ENCODE measurements at places on chromosomes 2 and 18.

DNA sequence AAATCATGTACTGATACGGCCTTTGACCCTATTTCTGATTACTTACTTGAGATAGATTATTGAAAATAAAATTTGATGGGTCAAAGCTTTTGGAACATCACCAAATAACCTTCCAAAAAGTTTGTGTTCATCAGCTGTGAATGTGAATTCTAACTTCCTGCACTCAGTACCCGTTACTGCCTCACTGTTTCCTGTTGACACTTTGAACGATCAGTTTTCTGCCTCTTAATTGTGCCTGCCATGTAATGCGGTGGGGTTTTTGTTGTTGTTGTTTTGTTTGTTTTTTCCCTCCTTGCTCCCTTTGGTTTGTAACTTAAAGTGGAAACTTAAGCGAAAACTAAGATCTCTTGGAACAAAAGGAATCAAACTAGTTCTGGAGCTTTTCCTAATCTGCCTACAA lies 18.9 kb downstream of the ATG16L1 start:
- H3K4me3 ChIP-seq = peak overlapping the region; percentile 28
- no peak for DNase-seq
- H3K27me3 ChIP-seq = no peaks in the 10 kb centered on the region
- peaks cover 91% of the 10 kb centered on the region for H3K36me3 ChIP-seq
- peak overlapping the region; percentile 78 for H3K27ac ChIP-seq

DNA sequence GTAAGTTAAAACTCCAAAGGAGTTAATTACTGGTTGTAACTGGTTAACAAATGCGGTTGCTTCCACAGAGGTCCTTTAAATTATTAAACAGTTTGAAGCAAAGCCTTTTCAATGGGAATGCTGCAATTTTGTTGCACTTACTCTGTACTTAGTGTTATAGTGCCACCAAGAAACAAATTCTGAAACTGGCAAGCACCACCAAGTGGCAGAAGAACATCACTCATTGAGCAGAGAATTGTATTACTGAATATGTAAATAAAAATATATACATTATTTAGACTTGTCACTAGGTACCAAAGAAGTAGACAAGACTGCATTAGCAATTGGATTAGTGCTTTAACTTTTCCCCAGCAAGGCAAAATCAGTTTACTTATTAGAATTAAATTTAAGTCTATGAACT lies 2.6 kb upstream of the TMEFF2 start:
- peaks cover 48% of the 10 kb centered on the region for H3K27me3 ChIP-seq
- no peak overlapping the region for H3K4me3 ChIP-seq
- no peak overlapping the region for H3K27ac ChIP-seq
- no peak for DNase-seq
- H3K4me1 ChIP-seq = peaks cover 31% of the 10 kb centered on the region
- H3K36me3 ChIP-seq = no peaks in the 10 kb centered on the region

GRCh38 chr2:46162329-46163097 lies 134.7 kb upstream of the EPAS1 start:
- no peak overlapping the region for H3K27ac ChIP-seq
- no peaks in the 10 kb centered on the region for H3K4me1 ChIP-seq
- no peaks in the 10 kb centered on the region for H3K27me3 ChIP-seq
- H3K4me3 ChIP-seq = no peak overlapping the region

- no peak for DNase-seq
- no peaks in the 10 kb centered on the region for H3K36me3 ChIP-seq
- no peaks in the 10 kb centered on the region for H3K4me1 ChIP-seq
- H3K27me3 ChIP-seq = no peaks in the 10 kb centered on the region
- no peak overlapping the region for H3K27ac ChIP-seq
- no peak overlapping the region for H3K4me3 ChIP-seq
Observed at GRCh38 chr2:215529271-215529670, 93.4 kb upstream of the FN1 start.

- no peak for DNase-seq
- H3K36me3 ChIP-seq = no peaks in the 10 kb centered on the region
- H3K27ac ChIP-seq = no peak overlapping the region
- no peak overlapping the region for H3K4me3 ChIP-seq
- H3K4me1 ChIP-seq = no peaks in the 10 kb centered on the region
Observed at GRCh38 chr18:48393170-48393569, 16.0 kb downstream of the ZBTB7C start.

- no peaks in the 10 kb centered on the region for H3K36me3 ChIP-seq
- no peaks in the 10 kb centered on the region for H3K4me1 ChIP-seq
- no peak overlapping the region for H3K4me3 ChIP-seq
- H3K27ac ChIP-seq = no peak overlapping the region
- peaks cover 19% of the 10 kb centered on the region for H3K27me3 ChIP-seq
Observed at GRCh38 chr2:239688122-239688681, 287.4 kb upstream of the HDAC4 start.

GRCh38 chr18:6052449-6052913 lies 157.2 kb upstream of the TMEM200C start:
- DNase-seq = no peak
- no peak overlapping the region for H3K27ac ChIP-seq
- H3K27me3 ChIP-seq = no peaks in the 10 kb centered on the region
- H3K36me3 ChIP-seq = no peaks in the 10 kb centered on the region
- H3K4me3 ChIP-seq = no peak overlapping the region

DNA sequence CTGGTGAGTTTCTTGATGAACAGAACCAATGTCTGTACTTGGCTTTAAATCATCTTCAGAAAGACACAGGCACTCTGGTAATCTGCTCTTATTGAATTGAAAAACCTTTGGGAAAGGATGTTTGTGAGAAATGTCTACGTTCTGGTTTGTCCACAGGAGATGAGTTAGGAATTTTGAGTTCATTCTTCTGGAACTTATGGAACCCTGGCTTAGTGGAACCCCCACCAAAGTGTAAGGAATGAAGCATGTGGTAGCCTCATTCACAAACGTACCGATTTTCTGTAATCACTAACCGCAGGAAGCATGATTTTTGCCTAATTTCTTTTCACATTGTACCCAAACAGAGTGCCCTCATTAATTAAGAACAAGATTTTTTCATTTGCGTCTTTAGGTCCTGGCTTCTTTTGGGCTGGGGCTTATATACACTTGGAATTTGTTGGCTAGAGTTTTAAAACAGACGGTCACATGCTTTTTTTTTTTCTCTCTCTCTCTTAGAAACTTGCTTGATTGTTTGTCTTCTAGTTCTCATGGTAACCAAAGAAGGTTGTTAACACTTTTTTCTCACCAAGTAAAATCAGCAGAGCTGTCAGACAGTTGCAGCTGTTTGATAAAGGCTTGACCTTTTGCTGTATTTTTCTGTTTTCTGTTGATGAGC lies 314.1 kb upstream of the THUMPD2 start:
- H3K27ac ChIP-seq = no peak overlapping the region
- no peak overlapping the region for H3K4me3 ChIP-seq
- H3K27me3 ChIP-seq = peaks cover 2% of the 10 kb centered on the region

- no peak for DNase-seq
- no peaks in the 10 kb centered on the region for H3K27me3 ChIP-seq
- H3K36me3 ChIP-seq = no peaks in the 10 kb centered on the region
- H3K4me3 ChIP-seq = no peak overlapping the region
Observed at GRCh38 chr2:138267161-138267901, 234.2 kb upstream of the SPOPL start.

DNA sequence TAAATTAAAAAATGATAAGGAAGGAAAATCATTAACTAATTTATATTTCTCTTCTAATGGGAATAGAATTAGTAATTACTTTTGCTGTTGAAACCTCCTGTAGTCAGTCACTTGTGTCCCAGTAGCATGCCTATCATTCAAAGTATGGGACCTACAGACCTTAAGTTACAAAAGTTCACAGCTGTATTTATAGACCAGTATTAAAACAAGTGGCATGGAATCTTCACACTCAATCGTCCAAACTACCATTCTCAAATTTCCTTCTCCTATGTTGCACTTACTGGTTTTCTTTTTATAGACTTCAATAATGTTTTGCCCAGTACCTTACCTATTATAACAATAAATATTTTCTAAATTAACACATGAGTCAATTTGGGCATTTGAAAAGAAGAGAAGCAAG lies 639.9 kb downstream of the ERBB4 start:
- no peak overlapping the region for H3K4me3 ChIP-seq
- H3K4me1 ChIP-seq = no peaks in the 10 kb centered on the region
- no peak overlapping the region for H3K27ac ChIP-seq

- H3K4me1 ChIP-seq = peaks cover 55% of the 10 kb centered on the region
- H3K4me3 ChIP-seq = peak overlapping the region; percentile 93
- DNase-seq = no peak
- peaks cover 56% of the 10 kb centered on the region for H3K36me3 ChIP-seq
- peak overlapping the region; percentile 86 for H3K27ac ChIP-seq
Observed at GRCh38 chr2:98608962-98609604, 694 bp downstream of the UNC50 start.

DNA sequence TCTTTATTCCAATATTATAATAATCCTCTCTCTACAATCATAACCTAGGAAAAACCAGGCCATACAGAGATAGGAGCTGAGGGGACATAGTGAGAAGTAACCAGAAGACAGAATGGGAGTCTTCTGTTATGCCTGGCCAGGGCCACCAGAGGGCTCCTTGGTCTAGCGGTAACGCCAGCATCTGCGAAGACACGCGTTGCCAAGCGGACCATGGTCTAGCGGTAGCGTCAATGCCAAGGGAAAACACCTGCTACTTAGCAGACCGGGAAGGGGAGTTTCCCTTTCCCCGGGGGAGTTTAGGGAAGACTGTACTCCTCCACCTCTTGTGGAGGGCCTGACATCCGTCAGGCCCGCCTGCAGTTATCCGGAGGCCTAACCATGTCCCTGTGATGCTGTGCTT lies 36.6 kb downstream of the ARL6IP6 start:
- DNase-seq = no peak
- H3K27me3 ChIP-seq = no peaks in the 10 kb centered on the region
- peaks cover 2% of the 10 kb centered on the region for H3K4me1 ChIP-seq
- H3K4me3 ChIP-seq = no peak overlapping the region

GRCh38 chr2:98060277-98060676 lies 26.7 kb upstream of the VWA3B start:
- H3K4me3 ChIP-seq = no peak overlapping the region
- H3K27ac ChIP-seq = no peak overlapping the region
- DNase-seq = no peak
- H3K27me3 ChIP-seq = no peaks in the 10 kb centered on the region

DNA sequence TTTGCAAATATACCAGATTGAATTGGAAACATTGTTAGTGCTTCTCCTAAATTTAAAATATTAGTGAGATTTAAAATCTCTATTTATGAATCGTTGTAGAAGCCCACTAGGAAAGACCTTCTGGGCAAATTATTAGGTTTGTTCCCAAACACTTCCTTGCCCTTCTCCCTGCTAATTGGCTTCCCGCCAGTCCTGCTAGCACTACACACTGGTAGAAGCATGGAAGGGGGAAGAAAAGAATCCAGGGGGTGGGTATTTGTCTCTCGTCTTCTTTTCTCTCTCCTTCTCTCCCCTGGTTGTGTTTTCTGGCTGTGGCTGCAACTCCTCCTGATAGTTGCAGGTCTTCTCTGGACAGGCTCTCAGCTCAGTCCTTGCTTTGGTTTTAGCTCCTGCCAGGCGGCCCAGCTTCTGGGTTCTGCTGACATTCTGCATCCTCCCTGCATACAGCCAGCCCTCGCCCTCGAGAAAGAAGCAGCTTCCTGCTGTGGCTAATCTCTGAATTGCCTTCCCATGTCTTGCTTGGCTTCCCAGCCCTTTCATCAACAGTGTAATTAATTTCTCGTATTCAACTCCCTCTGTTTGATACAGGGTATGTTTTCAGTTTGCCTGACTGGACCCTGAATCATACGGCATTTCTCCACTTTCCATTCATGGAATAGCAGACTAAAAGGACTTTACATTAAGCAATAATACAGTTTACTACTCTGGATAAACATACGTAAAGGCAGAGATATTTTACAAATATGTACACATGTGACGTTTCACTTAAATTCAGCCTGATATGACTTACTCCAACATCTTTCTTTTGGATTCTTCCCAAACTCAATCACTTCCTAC lies 6.9 kb upstream of the PARD3B start:
- no peak overlapping the region for H3K4me3 ChIP-seq
- no peak overlapping the region for H3K27ac ChIP-seq
- H3K36me3 ChIP-seq = no peaks in the 10 kb centered on the region

DNA sequence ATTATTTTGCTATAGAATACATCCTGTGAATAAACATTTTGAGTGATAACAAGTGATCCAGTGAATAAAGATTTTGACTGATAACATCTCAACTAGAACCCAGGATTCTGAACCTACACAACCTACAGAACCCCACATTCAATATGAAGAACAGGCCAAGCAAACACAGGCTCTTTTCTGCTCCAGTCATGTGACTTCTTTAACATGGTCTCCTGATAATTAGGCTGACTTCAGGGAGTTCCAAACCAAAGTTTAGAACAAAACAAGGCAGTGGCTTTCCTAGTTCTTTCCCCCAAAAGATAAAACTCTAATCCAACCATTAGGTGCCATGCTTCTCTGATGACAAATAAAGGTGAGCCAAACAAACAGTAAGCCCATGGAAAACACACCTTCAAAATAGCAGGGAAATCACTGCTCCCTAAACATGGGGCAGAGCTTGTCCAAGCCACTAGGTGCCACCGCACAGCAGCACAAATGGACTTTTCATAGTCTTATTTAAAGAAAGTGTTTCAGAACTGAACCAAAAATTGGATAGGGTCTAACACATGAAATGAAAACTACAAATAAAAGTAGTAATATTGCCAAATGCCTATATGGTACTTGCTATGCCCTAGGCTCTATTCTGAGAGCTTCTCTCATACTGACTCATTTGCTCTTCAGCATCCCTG lies 95.3 kb downstream of the EVA1A start:
- no peak overlapping the region for H3K27ac ChIP-seq
- peaks cover 13% of the 10 kb centered on the region for H3K27me3 ChIP-seq
- H3K4me1 ChIP-seq = peaks cover 3% of the 10 kb centered on the region
- no peak for DNase-seq
- H3K36me3 ChIP-seq = no peaks in the 10 kb centered on the region
- no peak overlapping the region for H3K4me3 ChIP-seq

DNA sequence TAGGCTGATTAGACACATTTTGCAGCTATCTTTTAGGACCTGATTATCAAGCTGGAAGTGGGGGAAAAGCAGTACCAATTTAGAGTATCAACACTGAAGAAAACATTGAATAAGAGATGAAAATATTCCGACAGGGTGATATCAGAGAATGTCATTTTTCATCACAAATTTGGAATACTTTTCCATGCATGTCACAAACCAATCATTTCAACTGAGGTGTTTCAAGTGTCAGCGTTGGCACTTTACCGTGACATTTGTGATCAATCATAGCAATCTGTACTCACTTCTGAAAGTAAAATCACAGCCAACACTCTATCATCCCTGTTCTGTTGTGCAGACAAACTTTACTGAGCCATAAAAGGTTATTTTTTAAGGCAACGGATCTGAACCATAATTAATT lies 75.4 kb downstream of the PDE1A start:
- no peak overlapping the region for H3K27ac ChIP-seq
- H3K27me3 ChIP-seq = no peaks in the 10 kb centered on the region
- H3K4me1 ChIP-seq = no peaks in the 10 kb centered on the region
- DNase-seq = no peak

DNA sequence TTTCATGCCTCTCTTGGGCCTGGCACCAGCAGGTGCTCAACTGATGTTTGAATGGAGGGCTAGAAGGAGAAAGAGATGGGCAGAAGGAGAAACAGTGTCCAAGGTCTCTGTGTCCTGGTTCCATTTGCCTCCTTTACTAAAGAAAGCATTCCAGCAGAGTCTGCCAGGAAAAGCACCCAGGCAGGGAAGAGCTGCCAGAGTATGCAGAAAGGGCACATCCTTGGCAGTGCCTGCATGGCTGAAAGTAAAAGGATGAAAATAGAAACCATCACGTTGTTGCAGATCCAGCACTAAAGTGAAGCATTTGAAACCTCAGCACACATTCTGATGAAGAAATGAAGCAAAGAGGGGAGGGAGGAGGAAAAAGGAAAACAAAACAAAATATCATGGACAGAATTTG lies 142.2 kb downstream of the ESCO1 start:
- peaks cover 9% of the 10 kb centered on the region for H3K27me3 ChIP-seq
- no peak for DNase-seq
- no peak overlapping the region for H3K4me3 ChIP-seq
- H3K36me3 ChIP-seq = no peaks in the 10 kb centered on the region
- H3K27ac ChIP-seq = no peak overlapping the region

Measured in activated B cell treated with CpG ODN at 0.5 μM for 24 hours (primary cell).